Cardiac muscle cell (in vitro differentiated cells and primary cell): ENCODE measurements at places on chromosomes 6 and 20. TPM values are rescaled to one million over a fixed set of nuclear protein-coding genes. Genes with fewer than 3 reads are reported as not detected.

DNA sequence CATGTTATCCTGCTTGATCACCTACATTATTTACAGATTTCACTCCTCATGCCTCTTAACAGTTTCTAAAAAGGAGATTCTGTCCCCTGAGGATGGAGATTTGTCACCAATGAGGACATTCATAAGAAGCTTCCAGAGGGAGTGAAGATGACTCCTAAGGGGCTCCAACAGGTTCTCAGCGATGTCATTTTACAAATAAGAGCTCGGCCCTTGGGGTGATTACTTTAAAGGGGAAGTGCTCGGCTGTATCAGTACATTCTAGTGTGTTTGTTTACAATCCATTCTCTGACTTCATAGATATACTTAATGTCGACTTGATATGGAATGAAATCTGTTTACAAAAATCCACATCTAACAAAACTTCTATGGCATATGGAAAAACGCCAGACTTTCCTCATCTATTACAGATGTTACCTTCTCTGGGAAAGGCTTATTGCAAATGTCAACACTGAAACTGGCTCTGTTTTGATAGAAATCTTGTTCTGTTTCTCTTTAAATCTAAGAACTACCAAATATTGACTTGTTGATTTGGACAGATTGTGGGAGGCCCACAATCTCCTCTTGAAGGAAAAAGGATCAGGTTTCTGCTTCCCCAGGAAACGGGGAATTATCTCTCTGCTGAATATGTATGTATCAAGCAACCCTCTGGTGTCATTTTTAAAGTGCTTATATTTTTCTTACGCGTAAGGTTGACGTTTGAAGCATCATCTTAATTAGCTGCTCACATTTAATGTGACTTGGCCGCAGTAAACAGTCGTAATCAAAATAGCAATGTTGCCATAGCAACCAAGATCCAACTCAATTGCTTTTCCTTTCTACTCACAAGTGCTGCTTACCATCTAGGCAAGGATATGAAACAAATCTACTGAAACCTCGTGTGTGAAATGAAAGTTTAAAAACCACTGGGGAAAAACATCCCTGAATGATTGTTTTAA lies 95.7 kb downstream of the SHLD1 start:
- no peak overlapping the region for H3K27ac ChIP-seq
- H3K4me3 ChIP-seq, result no peak overlapping the region
- no peaks in the 10 kb centered on the region for H3K27me3 ChIP-seq
- no peaks in the 10 kb centered on the region for H3K36me3 ChIP-seq
- DNase-seq, result peak; percentile 73

GRCh38 chr6:41941280-41942066 lies at the start of gene CCND3:
TSS of gene CCND3 (minus strand) at chr6:41941808. CDS start at chr6:41941649, 159 bp downstream.
- peak within 1 kb of the TSS; percentile 71 for H3K4me3 ChIP-seq
- H3K27me3 ChIP-seq, result peaks cover 3% of the 10 kb centered on the region
- peak; percentile 95 for DNase-seq
- peak within 1 kb of the TSS; percentile 5 for H3K27ac ChIP-seq
- H3K4me1 ChIP-seq, result peaks cover 6% of the 10 kb centered on the region

- H3K36me3 ChIP-seq, result no peaks in the 10 kb centered on the region
- peaks cover 76% of the 10 kb centered on the region for H3K27me3 ChIP-seq
- no peak overlapping the region for H3K4me3 ChIP-seq
- H3K4me1 ChIP-seq, result no peaks in the 10 kb centered on the region
- no peak overlapping the region for H3K27ac ChIP-seq
- no peak for DNase-seq
Measured at GRCh38 chr20:62710886-62711702, 2.5 kb downstream of the NTSR1 start.

GRCh38 chr6:14785493-14785790 lies 460.4 kb upstream of the JARID2 start:
- H3K36me3 ChIP-seq, result no peaks in the 10 kb centered on the region
- no peak for DNase-seq
- no peak overlapping the region for H3K4me3 ChIP-seq
- H3K27me3 ChIP-seq, result no peaks in the 10 kb centered on the region

SOX18 gene
- 0.06 and 0.14 TPM in 2 replicates for total RNA-seq

GRCh38 chr6:113674075-113674474 lies 183.1 kb upstream of the MARCKS start:
- peaks cover 8% of the 10 kb centered on the region for H3K4me1 ChIP-seq
- DNase-seq, result no peak
- H3K27me3 ChIP-seq, result no peaks in the 10 kb centered on the region
- H3K36me3 ChIP-seq, result no peaks in the 10 kb centered on the region
- H3K27ac ChIP-seq, result no peak overlapping the region
- H3K4me3 ChIP-seq, result no peak overlapping the region

GRCh38 chr6:6008648-6009421 lies 2.1 kb upstream of the NRN1 start:
- peaks cover 51% of the 10 kb centered on the region for H3K27me3 ChIP-seq
- peak; percentile 48 for DNase-seq
- peak overlapping the region; percentile 52 for H3K4me3 ChIP-seq
- no peaks in the 10 kb centered on the region for H3K36me3 ChIP-seq
- peak overlapping the region; percentile 4 for H3K27ac ChIP-seq

DNA sequence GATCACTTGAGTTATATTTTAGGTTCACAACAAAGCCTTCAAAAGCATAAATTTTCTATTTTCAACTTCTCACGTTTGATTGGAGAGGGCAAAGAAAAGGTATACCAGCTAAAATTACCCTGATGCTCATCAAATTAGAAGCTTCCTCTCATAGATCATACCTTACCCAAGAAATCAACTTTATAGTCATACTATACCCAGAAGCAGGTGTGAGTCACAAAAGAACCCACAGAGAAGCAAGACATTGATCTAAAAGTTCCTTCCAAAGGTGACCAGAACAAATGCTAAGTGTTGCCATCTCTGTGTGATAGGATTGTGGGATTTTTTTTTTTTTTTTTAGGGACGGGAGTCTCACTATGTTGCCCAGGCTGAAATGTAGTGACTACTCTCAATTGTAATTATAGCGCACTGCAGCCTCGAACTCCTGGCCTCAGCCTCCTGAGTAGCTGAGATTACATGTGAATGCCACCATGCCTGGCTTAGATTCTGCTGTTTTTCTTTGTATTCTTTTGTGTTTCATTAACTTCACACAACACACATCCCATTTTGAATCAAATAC lies 3.3 kb downstream of the EIF2S2 start:
- no peaks in the 10 kb centered on the region for H3K27me3 ChIP-seq
- H3K27ac ChIP-seq, result no peak overlapping the region
- peaks cover 6% of the 10 kb centered on the region for H3K4me1 ChIP-seq
- H3K36me3 ChIP-seq, result peaks cover 18% of the 10 kb centered on the region

ATAT1 gene
- 11.2 and 18.3 TPM in 2 replicates for total RNA-seq

FNDC1 gene
- total RNA-seq, result 0.25 and 0.30 TPM in 2 replicates

DAAM2 gene
- 4.8 and 8.5 TPM in 2 replicates for total RNA-seq

DNA sequence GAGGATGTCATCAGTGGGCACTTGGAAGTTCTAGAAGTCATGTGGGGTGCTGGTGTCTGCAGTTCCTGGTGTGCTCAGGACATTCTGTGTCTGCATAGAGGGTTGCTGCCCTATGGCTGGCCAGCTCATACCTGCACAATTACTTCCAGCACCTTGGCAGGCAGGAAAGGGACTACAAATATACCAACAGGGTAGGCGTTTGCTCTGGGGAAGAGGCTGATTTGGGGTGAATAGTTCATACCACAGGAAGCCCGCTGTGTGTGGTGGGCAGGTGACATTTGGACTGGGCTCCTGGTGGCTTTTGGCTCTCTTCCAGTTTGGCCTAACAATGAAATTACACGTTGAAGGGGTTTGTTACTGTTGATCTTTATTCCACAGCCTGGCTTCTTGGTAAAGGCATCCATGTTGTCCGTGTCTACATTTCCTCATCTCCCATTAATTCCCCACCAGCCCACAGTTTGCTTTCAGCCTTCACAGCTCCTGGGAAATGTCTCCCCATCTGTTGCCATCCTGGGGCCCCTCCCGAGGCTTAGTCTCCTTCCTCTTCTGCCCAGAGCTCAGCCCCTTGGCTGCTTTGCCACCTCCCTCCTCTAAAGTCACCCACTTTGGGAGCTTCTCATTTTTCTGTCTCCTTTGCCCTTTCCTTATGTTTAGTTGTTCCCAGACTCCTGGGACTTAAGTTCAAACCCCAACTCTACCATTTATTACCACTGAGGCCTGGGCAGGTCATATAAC lies 88.1 kb downstream of the RSPH3 start:
- H3K27ac ChIP-seq, result no peak overlapping the region
- peaks cover 24% of the 10 kb centered on the region for H3K4me1 ChIP-seq
- H3K4me3 ChIP-seq, result no peak overlapping the region
- H3K27me3 ChIP-seq, result no peaks in the 10 kb centered on the region

GRCh38 chr20:53221731-53222130 lies 249.6 kb downstream of the TSHZ2 start:
- no peak overlapping the region for H3K27ac ChIP-seq
- peaks cover under 1% of the 10 kb centered on the region for H3K4me1 ChIP-seq
- DNase-seq, result no peak
- no peaks in the 10 kb centered on the region for H3K27me3 ChIP-seq
- no peaks in the 10 kb centered on the region for H3K36me3 ChIP-seq

GRCh38 chr20:57525328-57526086 lies 567 bp upstream of the CTCFL start:
- no peak for DNase-seq
- no peaks in the 10 kb centered on the region for H3K27me3 ChIP-seq
- no peaks in the 10 kb centered on the region for H3K36me3 ChIP-seq
- no peaks in the 10 kb centered on the region for H3K4me1 ChIP-seq
- H3K27ac ChIP-seq, result no peak overlapping the region

DNA sequence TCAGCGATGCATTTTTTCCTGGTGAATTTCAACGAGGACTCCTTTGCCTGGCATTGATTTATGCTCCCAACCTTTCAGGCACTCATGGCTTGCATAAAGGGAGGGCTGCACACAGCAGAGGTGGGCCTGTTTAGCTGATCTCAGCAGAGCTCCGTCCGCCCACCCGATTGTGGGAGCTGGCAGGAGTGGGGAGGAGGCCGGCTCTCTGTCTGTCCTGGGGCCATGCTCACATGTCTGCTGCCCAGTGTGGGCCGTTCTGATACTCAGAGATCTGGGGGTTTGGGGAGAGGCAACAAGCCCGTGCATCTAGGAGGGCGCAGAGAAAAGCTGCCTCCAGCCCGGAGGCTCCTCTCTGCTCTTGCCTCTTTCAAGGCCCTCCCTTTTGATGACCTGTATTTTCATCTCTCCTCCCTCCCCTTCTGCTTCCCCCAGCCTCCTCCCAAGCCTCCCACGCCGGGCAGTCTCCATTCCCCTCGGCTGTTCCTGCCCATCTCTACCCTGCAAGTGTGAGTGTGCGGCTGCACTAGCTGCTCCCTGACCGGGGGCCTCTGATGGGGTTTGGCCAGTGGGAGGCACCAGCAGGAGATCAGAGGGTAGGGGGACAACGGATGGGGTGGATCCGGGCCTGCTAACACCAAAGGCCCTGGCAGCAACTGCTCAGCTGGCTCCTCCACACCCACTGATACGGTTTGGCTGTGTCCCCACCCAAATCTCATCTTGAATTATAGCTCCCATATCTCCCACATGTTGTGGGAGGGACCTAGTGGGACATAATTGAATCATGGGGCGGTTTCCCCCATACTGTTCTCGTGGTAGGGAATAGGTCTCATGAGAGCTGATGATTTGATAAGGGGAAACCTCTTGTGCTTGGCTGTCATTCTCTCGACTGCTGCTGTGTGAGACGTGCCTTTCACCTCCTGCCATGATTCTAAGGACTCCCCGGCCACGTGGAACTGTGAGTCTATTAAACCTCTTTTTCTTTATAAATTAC lies 39.6 kb upstream of the MLN start:
- H3K27me3 ChIP-seq, result no peaks in the 10 kb centered on the region
- H3K4me3 ChIP-seq, result no peak overlapping the region
- peaks cover 10% of the 10 kb centered on the region for H3K4me1 ChIP-seq

MYL9 gene
- 579 and 882 TPM in 2 replicates for total RNA-seq

- no peak for DNase-seq
- H3K4me3 ChIP-seq, result no peak overlapping the region
- H3K4me1 ChIP-seq, result no peaks in the 10 kb centered on the region
- H3K27me3 ChIP-seq, result no peaks in the 10 kb centered on the region
- peaks cover 5% of the 10 kb centered on the region for H3K36me3 ChIP-seq
Measured at GRCh38 chr6:70590400-70590799, 23.7 kb downstream of the SDHAF4 start.

- H3K27ac ChIP-seq, result no peak overlapping the region
- no peaks in the 10 kb centered on the region for H3K27me3 ChIP-seq
- H3K4me1 ChIP-seq, result no peaks in the 10 kb centered on the region
- no peak overlapping the region for H3K4me3 ChIP-seq
Measured at GRCh38 chr20:34528921-34529297, 12.7 kb downstream of the DYNLRB1 start.

DNA sequence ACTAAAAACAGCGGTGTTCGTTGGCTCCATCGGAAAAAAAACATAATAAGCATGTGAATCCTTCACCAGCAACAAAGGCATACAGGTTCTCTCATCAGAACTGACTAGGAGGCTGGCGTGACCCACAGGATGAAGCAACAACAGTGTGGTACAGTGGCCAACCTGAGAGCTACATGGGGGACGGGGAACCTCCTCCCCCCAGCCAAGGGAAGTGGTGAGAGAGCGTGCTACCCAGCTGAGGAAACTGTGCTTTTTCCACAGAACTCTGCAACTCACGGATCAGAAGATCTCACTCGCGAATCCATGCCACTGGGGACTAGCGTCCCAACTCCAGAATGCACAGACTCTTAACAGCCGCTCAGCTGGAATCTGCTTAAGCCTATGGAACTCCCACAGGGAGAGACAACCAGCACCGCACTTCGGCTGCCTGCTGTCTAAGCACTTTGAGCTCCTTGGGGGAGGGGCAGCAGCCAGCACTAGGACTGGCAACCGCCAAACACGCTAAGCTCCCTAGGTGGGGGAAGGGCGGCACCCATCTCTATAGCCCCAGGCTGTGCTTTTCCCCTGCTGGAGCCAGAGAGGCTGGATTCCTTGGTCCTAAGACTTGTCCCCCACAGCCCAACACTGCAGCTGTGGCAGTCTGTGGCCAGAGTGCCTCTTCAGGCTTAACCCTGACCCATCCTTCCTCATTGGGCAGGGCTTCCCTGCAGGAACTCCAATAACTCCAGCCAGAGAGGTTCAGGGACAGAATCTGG lies 538.3 kb upstream of the BTBD3 start:
- H3K4me1 ChIP-seq, result peaks cover 8% of the 10 kb centered on the region
- peak; percentile 78 for DNase-seq
- no peak overlapping the region for H3K4me3 ChIP-seq
- no peaks in the 10 kb centered on the region for H3K36me3 ChIP-seq
- H3K27me3 ChIP-seq, result no peaks in the 10 kb centered on the region

GRCh38 chr20:23029324-23029723 lies 5.8 kb upstream of the SSTR4 start:
- DNase-seq, result no peak
- H3K4me3 ChIP-seq, result no peak overlapping the region
- H3K36me3 ChIP-seq, result no peaks in the 10 kb centered on the region
- no peak overlapping the region for H3K27ac ChIP-seq
